T-cell (primary cell): ENCODE measurements at places on chromosomes 2 and 18. TPM values are rescaled to one million over a fixed set of nuclear protein-coding genes. Genes with fewer than 3 reads are reported as not detected.
A peak's percentile ranks its signal among the peaks of the same experiment; 100 is the strongest.

POTEE gene
- total RNA-seq: 0.28 TPM

STARD6 gene
- total RNA-seq: not detected

KCNS3 gene
- total RNA-seq: not detected

IL18RAP gene
- total RNA-seq: 2.5 TPM

GMCL1 gene
- total RNA-seq: 31.5 TPM

RAB6C gene
- total RNA-seq: not detected

UGT1A10 gene
- not detected for total RNA-seq

CLK1 gene
- total RNA-seq: 1,046 TPM

CCDC85A gene
- total RNA-seq: not detected

LIMS4 gene
- total RNA-seq: 1.6 TPM

NYAP2 gene
- total RNA-seq: 0.06 TPM

YES1 gene
- total RNA-seq: 7.4 TPM

- DNase-seq: peak; percentile 3
Observed at GRCh38 chr2:71606244-71606643, 152.9 kb downstream of the DYSF start.

- DNase-seq: no peak
Observed at GRCh38 chr2:228581731-228582130, 400.2 kb upstream of the SPHKAP start.

GRCh38 chr2:105393373-105394055, 5.3 kb downstream of the FHL2 start:
- DNase-seq: no peak

- DNase-seq: no peak
Observed at GRCh38 chr2:182543741-182544525, 117.1 kb upstream of the PDE1A start.

DNA sequence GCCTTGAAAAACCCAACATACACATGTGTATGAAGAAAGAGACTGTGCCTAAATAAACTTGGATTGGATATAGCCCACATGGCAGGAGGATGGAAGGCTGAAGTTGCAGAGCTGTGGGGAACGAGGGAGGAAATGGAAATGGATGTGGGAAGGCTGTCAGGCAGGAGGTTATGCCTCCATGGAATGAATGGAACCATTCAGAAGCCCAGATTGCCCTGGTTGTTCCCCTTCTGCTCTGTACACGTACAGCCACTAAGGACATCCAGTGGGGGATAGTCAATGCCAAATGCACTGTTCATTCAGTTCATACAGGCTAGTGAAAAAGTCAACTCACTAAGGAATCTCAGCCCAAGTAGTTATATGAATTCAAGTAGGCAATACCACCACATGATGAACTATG, 463.7 kb downstream of the TNS1 start:
- no peak for DNase-seq

GRCh38 chr2:207718521-207718920, 7.1 kb downstream of the CCNYL1 start:
- DNase-seq: no peak

GRCh38 chr2:86646865-86647264, 23.2 kb upstream of the RNF103 start:
- no peak for DNase-seq

DNA sequence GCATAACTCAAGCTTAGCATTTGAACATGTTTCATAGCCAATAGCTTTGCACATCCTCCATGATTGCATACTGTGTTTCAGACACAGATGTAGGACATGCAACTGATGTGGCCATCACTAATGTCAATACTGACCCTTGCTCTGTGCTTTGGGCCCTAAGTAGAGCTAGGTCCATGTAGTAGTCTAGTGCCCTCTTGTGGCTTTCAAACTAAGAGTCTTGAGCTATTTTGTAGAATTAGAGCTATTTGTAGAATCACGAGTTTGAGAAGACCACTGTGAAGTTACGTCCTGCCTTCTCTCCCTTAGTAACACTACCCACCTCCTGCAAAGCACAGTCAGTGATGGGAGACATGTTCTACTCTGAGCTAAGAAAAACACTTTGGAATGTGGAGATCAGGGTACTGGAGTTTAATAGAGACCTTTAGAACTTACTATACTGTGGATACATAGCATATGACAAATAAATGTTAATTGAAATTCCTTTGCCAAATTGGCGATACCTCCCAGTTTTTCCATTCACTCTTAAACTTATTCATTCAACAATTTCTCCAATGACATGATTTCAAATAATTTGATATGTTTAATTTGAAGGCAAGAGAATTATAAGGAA, 306.5 kb upstream of the TNP1 start:
- DNase-seq: no peak

- DNase-seq: no peak
Observed at GRCh38 chr18:32930695-32931301, 158.0 kb upstream of the KLHL14 start.

DNA sequence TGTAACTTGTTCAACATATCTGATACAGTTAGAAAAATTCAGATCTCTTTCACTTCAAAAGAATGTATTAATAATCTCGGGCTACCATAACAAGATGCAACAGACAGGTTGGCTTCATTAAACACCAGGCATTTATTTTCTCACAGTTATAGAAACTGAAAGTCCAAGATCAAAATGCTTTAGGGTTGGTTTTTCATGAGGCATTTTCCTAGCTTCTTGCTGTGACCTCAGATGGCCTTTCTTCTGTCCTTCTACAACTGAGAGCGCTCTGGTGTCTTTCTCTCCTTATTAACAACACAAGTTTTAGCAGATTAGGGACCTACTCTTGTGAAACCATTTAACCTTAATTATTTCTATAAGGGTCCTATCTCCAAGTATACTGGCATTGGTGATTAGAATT, 452.5 kb downstream of the ZNF804A start:
- no peak for DNase-seq

DNA sequence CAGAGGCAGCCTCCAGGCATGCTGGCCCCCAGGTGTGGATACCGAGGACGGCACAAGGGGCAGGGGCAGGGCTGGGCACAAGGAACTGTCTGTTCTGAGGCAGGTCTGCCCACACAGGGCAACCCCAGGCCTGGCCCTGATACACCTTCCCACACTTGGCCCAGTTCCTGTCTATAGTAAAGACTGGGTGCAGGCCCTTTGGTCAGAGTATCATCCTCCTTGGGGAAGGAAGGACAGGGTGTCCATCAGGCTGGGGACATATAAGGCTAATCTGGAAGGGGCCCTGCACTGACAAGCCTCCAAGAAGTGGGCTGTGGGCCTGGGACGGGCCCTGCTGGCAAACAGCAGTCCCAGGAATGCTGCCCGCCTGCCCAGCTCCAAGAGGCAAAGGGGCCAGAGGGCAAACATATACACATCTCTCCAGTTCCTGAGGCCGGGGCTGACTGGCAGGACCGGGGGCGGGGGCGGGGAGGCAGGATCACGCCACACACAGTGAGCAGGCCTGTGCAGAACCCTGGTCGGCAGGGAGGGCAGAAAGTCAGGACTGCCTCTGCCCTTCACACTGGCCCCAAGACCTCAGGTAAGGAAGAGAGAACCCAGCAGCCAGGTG, 18.9 kb downstream of the SDC1 start:
- no peak for DNase-seq

- no peak for DNase-seq
Observed at GRCh38 chr2:48174503-48174902, 268.2 kb upstream of the FBXO11 start.

DNA sequence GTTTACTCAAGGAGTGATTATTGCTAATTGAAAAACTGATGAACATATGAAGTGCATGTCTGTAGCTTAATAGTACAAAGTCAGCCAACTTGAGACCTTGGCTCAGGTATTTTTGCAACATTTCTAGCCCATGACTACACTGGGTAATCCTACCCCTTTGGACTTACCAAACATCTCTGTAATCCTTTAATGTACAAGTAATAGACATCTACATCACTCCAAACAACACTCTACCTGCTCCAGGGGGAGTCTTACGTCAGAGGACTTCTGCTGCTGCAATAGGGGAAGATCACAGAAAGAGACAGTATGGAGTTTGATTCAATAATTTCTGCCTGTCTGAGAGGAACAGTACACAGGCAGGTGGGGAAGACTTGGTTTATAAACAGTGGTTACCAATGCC, 54.0 kb downstream of the IWS1 start:
- DNase-seq: no peak

- DNase-seq: no peak
Observed at GRCh38 chr2:192124571-192124970, 70.2 kb downstream of the TMEFF2 start.

DNA sequence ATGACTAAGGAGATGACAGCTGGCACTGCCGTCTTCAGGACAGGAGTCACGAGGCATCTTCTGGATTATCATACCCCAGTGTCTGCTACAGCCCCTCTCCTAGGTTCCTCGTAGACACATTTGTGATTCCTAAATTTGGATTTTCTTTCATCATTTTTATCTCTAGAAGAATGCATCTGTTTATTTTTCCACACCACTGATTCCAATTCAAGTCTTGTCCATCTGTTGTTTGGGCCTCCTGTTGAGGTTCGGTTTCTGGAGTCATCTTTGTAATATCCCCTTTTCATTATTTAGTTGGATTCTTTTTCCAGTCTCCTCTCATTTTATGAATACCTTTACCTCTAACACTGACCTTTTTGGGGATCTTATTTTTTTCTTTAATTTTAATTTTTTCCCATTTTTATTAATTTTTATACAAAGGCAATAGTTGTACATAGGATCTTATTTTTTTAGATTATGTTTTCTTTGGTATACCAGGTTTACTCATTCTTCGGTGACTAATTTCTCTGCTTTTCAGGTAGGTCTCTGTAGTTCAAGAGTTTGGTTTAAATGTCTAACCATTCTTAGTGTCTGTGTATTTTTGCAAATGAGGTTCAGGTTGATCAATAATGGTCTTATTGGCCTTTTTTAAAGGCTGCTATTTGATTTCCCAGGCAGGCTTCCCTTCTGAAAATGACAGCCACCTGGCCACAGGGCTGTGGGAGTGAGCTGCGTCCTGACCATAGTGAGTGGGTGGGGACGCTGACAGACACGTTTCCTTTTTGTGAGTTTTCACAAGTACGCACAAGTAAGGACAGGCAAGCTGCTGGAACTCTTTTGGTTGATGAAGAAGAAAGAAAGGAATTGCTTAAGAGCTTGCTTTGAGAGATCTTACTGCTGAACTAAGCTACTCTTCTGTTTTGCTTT, 34.5 kb downstream of the FARP2 start:
- DNase-seq: no peak

DNA sequence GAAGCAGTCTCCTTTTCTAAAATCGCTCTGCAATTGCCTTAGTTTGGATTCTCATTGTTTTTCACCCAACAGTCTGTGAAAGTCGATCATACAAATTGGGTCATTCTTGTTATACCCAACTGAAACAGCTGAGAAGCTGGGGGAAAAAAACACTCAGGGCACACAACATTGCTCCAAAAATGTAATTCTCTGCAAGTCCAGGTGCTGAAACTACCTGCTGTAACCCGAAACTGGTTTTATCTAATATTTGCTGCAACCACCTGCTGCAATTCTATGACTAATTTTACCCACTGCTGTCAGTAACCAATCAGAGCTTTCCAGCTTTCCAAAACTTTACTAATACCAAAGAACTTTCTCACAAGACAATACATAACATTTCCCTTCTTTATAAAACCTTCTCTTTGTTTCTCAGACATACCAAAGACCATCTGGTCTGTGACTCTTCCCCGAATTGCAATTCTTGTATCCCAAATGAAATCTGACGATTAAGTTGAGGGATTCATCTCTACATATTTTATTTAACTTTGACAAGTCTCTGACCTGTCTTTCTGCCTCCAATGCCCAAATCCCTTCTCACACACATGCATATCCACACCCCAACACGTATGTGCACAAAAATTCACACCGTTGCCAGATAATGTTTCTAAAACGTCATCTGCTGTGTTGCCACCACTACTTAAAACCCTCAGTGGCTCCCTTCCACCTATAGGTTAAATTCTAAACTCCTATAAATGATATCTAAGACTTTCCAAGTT, 198.3 kb downstream of the PIEZO2 start:
- DNase-seq: no peak

DNA sequence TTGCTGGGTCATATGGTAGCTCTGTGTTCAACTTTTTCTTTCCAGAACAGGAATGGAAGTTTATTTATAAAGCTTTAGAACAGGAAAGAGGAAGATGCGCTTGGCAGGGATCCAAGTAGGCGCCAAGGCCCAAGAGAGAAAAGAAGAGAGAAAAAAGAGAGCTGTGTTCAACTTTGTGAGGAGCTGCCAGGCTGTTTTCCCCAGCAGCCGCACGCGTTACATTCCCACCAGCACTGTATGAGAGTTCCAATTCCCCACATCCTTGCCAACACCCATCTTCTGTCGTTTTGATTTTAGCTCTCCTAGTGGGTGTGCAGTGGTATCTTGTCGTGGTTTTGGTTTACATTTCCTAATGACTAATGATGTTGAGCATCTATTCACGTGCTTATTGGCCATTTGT, 51.4 kb downstream of the KCNF1 start:
- no peak for DNase-seq

GRCh38 chr2:234496835-234497593, at the start of gene ARL4C:
Gene ARL4C (minus strand): TSS chr2:234497081. CDS start chr2:234496586, 495 bp downstream.
- peak; percentile 77 for DNase-seq

GRCh38 chr18:3044931-3045698, 32.2 kb upstream of the LPIN2 start:
- no peak for DNase-seq
